ENCODE measurements at places on chromosomes 12 and 14.

DNA sequence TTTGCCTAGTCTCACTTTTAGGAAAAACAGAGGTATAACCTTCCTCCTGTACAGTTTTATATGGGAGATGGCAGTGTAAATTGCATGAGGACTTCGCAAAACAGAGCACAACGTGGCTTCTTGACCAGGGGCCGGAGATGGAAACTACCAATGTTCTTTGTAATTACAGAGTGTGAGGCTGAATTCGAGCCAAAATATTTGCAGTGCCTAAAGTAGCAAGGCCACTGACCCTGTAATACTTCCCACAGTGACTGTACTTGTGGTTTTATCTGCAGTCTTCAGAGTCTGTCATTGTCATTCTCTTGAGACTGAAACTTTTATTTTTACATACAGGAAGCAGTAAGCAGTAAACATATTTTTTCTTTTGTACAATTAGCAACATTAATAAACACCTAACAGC, 98.9 kb downstream of the RERG start:
- DNase-seq, result no peak

- DNase-seq, result no peak
Measured at GRCh38 chr14:43449291-43449690, 1057.8 kb downstream of the FSCB start.

GRCh38 chr12:89357297-89357730, 5.0 kb upstream of the DUSP6 start:
- no peak for DNase-seq

DNA sequence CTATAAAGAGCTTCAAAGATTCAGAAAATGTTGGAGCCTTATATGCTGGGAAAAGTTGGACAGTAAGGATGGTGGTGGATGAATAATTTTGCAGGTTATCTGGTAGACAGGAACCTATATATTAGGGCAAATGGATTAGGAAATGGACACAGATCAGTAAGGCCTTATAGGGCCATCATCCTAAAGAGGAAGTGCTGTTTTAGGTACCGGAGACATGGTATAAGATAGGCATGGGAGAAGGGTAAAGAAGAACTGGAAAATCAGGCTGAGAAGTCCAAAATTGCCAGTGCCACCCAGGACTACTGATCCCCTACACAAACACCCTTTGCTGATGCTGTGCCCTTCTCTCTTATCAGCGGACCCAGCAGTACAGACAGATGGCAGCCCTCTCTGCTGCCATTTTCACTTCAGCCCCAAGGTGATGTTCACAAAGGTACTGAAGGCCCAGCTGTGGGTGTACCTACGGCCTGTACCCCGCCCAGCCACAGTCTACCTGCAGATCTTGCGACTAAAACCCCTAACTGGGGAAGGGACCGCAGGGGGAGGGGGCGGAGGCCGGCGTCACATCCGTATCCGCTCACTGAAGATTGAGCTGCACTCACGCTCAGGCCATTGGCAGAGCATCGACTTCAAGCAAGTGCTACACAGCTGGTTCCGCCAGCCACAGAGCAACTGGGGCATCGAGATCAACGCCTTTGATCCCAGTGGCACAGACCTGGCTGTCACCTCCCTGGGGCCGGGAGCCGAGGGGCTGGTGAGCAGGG, 5.5 kb downstream of the GDF11 start:
- no peak for DNase-seq

GRCh38 chr12:120468821-120469449, 613 bp downstream of the SRSF9 start:
- peak; percentile 81 for DNase-seq

DNA sequence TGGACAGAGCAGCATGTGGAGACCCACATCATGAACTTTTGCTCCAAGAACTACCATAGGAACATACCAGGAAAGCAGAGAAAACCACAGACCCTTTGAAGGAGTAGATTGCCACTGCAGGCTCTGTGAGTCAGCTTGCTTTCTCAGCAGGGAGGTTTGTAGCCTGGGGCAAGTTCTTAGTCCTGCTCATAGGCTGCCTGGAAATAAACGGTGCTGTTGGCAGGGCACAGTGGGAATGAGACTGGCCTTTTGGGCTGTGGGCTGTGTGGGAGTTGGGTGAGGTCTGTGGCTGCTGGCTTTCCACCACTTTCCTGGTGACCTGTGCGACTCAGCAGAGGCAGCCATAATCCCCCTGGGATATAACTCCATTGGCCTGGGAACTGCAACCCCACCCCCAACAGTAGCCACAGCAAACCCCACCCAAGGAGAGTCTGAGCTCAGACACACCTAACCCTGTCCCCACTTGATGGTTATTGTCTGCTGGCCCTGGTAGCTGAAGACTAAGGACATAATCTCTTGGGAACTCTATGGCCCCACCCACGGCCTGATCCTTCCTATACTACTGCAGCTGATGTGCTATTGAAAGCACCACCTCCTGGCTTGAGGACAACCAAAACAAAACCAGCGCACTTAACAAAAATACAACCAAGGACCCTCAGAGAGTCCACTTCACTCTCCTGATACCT, 192.1 kb upstream of the GARIN6 start:
- no peak for DNase-seq

All from D341Med (cell line).